Stimulated activated CD4-positive, alpha-beta T cell treated with anti-CD3 and anti-CD28 coated beads, TNF-alpha, amount 100 ng/mL, for 1 hour (primary cell): ENCODE measurements at places on chromosomes 2 and 18.
A peak's percentile ranks its signal among the peaks of the same experiment; 100 is the strongest.

DNA sequence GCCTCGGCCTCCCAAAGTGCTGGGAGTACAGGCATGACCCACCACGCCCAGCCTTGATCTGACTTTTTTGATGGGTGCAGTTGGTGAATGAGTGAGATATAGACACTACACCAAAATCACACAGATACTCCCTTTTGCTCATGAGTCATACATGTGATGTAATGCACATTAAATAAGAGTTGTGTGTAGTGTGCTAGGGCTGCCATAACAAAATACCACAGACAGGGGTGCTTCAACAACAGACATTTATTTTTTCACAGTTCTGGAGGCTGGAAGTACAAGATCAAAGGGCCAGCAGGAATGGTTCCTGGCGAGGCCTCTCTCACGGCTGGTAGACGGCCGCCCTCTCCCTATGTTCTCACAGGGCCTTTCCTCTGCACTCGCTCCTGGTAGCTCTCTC lies 46.6 kb downstream of the GBX2 start:
- DNase-seq = no peak

GRCh38 chr2:37625796-37626571 lies 45.5 kb downstream of the CDC42EP3 start:
- peak; percentile 32 for DNase-seq

- no peak for DNase-seq
These were observed 415.3 kb upstream of the ID2 start for GRCh38 chr2:8266563-8266962.

DNA sequence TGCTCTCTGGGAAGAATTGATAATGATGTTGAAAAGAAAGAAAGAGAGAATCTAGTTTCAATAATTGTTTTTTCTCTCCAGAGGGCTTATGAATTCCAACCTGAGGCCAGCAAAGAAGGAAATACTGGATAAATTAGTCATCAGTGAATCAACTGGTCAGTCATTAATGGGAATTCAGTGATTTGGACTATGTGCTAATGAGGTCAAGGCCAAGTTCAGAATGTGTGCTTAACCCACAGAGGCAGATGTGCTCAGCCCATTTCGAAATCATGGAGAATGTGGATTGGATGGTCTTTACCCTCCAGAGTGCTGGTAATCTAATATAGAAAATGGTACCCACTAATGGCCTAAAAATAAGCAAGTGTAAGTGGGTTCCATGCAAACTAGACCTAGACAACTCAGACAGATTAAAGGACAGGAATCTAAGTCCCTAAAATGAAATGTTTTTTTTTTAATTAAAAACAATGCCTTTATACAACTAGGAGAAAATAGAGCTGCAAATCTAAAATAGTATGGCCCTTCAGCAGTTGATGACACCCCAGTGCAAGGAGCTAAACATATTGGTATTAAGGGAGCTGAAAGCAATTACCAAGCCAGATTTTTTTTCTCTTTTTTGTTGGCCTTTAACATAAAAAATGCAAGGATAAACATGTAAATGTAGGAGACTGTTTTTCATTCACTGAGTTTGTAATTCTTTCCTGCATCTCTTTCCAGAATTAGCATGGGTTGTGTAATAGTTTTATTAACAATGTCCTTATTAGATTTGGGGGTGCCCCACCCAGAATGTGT lies 296.9 kb downstream of the SATB2 start:
- DNase-seq = no peak

DNA sequence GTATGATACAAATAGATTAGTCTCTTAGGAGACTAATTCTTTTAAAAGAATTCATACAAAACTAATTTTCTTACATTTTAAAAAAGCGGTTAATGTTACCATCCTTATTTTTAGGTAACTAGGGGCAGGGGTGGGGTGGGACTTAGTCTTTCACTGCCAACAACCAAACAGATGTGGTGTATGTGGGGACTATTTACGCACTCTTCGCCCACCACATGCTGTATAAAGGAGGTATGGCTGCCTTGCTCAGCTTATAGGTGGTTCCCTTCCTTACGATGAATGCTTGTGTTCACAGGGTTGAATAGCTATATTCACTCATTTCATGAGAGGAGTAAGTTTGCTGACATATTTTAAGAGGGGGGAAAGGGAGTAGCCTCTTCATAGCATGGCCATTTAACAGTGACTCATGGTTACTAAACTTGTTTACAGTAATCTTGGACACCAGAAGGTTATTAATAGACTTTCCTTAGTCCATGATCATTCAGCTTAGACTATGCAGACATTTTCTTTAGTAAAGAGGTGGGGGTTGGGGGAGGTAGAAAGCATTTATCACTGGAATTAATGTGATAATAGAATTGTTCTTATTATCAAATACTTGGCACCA lies 61.8 kb downstream of the CAB39 start:
- no peak for DNase-seq

DNA sequence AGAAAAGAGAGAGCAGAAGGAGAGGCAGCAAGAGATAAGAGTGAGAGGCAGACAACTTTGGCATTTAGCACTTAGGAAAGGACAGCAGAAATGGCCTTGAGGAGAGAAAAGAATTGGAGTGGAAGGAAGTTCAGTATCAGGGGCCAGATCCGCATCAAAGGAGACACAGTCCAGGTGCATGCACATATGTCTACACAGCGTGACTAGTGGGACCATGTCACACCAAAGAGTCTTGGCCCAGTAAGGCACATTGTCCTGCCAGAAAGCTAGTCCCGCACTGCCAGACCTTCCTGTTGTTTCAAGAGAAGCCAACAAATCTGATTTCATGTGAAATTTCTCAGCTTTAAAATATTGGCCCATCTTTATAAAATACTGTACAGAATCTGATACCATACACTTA lies 8.5 kb upstream of the STK39 start:
- DNase-seq = no peak

DNA sequence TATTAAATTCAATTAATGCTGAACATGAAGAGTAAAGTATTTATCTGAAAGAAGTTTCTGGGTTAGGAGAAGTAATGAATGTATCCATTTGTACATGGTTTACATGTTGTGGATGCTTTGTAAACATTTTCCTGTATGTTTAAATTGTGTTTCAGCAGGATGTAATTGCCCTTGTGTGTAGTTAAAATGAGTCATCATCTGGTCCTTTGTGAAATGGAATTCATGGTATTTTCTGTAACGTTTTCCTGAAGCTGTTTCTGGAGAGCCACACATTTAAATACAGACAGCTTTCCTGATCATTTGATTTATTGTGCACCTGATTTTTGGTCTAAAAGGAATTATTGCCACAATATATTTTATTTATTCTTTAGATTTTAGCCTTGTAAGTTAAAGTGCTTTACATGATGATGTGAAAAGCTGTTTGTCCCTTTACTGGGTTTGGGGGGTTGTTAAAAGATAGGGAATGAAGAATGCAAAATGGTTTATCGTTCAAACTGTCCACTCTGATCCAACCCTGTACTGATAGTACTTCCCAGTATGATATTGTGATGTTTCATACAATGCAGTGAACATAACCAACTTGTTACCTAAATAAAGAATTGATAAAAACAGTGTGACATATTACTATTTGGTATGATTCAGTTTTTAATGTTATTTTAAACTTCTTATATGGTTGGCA lies 41.7 kb upstream of the SLC3A1 start:
- DNase-seq = no peak

DNA sequence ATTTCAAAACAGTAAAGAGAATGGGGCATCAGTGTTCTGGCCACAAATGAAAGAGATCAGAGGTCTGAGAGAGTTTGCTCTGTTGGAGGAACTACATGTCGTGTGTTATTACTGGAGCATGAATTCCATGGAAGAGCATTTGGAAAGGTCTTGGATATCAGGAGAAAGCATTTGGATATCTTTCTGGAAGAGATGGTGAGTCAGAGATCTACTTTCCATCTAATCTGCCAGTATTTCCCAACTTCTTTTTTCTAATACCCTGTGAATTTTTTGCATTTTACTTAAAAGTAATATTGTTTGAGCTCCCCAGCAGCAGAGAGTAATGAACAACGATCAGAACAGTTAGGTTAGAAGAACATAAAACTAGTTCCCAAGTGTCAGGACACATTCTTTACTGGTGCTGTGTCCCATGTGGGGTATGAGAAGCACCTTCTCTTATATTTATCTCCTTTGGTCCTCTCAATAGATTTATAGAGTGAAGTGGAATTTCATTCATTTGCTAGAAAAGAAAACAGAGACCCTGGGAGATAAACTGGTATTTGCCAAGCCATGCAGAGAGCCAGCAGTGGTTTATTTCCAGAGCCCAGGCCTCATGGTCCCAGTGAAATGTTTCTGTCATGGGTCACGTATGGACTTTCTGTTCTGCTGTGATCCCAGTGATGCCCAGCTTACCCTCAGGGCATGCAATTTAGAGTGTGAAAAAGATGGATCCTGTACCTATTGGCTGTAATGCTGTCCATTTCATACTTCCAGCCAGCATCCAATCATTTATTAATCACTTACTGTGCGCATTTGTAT lies 130.8 kb upstream of the NT5C1B start:
- DNase-seq = no peak

- DNase-seq = no peak
These were observed 152.8 kb upstream of the ACAA2 start for GRCh38 chr18:49966090-49966489.

- no peak for DNase-seq
These were observed 356.5 kb upstream of the HNMT start for GRCh38 chr2:137607722-137608318.

DNA sequence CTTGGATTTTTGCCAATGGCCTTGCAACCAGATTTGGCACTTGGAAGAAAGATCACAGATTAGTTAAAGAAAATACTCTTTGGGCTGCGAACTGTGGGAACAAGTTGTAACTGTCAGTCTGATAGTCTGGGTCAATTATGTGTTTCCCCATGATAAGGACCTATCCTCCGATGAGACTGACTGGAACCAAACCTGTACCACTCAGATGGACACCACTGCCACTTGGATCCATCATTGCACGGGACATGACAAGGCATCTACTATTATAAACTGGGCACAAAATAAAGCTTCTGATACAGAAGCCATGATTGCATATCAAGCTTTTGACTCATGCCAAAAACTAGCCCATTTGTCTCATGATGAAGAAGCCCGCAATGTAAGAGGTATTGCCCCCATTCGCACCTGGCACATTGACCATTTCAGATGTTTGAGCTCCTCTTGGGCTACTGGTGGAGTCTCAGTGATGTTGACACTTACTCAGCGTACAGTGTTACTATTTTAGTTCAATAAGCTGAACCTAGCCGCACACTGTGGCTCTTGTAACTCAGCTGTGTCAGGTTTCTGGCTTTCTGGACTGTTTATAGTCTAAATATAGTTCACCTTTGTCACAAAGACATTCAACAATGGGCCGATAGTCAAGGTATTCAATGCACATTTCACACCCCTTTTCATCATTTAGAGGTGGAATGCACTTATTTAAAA lies 179.8 kb upstream of the RBBP8 start:
- no peak for DNase-seq

GRCh38 chr2:23588508-23589201 lies 203.7 kb downstream of the KLHL29 start:
- DNase-seq = no peak

- DNase-seq = no peak
These were observed 335.7 kb upstream of the CDH7 start for GRCh38 chr18:65415098-65415497.

GRCh38 chr2:69580486-69580885 lies 63.1 kb downstream of the AAK1 start:
- DNase-seq = no peak

- DNase-seq = no peak
These were observed 491.8 kb downstream of the KCNJ3 start for GRCh38 chr2:155190342-155190741.

DNA sequence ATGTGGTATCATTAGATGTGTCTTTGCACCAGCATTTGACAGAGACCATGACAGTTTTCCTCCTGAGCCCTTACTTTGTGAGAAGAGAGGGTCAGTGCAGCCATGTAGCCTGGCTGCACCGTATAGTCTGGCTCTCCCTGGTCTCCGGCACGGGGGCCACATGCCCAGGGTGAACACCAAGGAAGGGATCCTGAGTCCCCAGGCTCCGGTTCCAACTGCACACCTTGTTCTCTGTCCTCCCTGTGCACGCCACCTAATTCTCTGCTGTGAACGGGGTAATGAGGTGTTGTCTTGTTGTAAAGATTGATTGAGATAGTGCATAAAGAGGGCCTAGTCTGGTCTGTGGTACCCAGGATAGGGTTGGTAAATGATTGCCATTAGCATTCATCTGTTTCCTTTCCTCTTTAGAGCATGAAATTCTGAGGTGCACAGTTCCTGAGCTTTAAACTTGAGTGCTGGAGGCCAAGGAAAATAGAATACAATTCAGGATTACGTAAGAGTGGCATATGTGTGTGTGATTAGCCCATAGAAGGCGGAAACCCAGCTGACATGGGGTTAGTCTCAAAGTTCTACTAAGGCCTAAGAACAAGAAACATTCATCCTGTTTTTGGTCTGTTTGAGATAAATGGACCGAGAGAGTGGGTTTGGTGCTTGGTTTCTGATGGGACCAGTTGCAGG lies 55.5 kb downstream of the NCK2 start:
- no peak for DNase-seq

- no peak for DNase-seq
These were observed 35.7 kb downstream of the CELF4 start for GRCh38 chr18:37529863-37530262.

DNA sequence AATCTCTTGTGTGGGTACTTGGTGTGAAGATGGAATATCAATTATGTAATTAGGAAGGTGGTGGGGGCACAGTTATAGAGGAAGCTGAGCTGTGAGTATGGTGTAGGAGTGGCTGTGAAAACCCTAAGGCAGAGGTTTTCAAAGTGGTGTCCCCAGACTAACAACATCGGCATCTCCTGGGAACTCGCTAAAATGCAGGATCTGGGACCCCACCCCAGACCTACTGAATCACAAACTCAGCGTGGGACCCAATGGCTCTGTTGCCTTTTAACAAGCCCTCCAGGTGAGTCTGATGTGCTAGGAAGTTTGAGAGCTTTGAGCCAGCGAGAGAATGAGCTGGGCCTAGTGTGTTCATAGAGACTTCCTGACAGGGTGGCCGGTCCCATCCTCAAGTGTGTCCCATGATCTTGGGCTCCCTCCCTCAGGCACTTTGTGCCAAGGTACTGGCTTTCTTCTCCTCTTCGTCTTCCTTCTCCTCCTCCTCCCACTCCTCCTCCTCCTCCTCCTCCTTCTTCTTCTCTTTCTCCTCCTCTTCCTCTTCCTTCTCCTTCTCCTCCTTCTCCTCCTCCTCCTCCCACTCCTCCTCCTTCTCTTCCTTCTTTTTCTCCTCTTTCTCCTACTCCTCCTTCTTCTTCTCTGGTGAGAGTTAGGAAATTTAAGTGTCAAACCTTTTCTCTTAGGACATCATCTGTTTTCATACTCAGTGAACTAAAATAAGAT lies 86.6 kb downstream of the PDK1 start:
- no peak for DNase-seq

DNA sequence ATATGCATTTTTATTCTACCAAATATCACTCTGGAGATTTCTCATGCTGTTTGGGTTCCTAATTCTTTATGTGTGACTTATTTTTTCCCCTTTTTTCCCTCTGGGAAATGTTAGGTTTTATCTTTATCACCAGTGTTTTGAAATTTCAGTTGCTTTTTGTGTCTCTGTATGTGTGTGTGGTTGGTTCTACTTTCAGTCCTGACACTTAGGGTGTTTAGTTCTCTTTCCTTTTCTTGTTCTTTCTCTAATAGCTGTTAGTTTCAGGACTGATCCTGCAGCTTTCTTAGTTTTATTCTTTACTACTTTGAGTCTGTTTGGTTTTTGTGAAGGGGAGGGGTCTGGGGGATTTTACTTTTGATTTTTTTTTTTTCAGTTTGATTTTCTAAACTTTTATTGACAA lies 23.1 kb downstream of the PPM1B start:
- no peak for DNase-seq

GRCh38 chr2:174254267-174254666 lies 5.9 kb upstream of the OLA1 start:
- DNase-seq = no peak
